Kidney capillary endothelial cell (primary cell): ENCODE measurements at places on chromosomes 2 and 18.

DNA sequence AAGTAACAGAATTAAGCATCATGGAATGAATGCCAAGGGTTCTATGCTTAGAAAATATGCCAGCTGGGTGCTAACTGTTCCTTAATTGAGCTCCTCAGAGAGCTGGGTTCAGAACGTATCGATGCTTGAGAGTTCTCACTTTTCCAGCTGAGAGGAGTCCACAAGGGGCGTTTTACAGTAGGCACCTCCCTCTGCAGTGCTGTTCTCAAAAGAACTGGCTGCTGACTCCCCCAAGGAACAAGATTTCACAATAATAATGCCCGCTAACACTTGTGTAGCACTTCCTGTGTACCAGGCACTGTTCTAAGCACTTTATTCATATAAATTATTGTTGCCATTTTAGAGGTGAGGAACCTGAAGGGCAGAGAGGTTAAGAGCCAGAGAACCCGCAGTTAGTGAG is 18.1 kb upstream of the TMEM237 start:
- DNase-seq = no peak

DNA sequence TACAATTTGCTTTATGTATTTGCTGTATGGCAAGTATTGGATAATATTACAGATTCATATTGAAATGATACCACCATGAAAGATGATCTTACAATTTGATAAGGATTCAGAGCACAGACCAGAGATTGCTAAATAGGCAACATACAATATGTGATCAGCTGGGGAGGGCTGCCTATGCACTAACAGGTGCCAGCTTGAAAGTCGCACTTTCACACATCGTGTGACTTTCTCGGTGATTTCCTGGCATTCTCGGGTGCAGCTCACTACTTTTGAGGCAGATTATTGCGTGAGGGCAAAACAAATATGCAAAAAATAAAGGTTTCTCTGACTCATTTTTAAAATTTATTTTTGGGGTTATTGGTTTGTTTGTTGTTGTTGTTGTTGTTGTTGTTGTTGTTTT is 36.0 kb downstream of the RBMS1 start:
- no peak for DNase-seq

DNA sequence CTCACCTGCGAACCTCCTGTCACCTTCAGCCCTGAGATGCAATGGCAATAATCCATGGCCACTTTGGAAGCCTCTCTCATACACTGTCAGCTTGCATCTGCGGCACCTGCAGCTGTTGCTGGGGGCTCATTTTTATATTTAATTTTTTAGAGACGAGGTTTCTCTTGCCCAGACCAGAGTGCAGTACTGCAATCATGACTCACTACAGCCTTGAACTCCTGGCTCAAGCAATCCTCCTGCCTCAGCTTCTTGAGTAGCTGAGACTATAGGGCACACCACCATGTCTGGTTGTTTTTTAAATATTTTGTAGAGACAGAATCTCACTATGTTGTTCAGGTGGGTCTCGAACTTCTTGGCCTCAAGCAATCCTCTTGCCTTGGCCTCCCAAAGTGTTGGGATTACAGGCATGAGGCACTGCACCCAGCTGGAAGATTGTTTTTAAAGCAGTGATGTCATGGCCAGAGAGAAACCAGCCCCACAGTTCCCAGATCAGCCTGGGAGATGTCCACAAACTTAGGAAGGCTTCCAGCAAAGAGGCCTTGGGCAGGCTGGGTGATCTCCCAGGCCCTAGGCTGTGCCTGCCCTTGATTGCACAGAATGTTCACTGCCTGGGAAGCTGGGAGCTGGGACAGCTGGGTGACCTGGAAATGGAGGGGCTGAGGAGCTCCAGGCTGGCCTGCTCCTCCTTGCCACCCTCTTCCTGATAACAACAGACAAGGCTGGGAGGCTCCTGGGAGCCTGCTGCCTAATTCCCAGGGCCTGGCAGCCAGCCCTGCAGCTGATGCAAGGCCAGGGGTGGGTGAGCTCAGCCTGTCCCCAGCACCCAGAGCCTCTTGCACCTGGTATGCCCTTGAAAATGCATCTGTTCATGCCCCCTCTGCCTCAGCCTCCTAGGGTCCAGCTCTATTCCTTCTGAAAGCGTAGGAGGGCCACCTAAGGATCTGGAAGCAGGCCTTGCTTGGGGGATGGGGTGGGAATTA is 27.1 kb downstream of the SH2D6 start:
- no peak for DNase-seq

DNA sequence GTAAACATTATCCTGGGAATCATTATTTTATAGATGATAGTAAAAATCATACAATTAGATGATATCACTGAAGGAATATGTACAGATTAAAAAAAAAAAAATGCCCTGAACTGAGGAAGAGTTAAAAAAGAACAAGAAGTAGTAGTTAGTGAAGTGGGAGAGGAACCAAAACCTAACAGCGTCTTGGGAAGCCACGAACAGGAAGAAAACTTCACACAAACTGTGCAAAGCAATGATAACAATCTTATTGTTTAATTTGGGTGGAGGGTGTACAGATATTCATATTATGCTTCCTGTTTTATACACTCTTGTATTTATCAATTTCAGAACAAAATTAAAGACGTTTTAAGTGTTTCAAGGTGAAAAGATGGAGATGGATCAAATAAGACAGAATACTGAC is 3.5 kb downstream of the HEATR5B start:
- DNase-seq = no peak

DNA sequence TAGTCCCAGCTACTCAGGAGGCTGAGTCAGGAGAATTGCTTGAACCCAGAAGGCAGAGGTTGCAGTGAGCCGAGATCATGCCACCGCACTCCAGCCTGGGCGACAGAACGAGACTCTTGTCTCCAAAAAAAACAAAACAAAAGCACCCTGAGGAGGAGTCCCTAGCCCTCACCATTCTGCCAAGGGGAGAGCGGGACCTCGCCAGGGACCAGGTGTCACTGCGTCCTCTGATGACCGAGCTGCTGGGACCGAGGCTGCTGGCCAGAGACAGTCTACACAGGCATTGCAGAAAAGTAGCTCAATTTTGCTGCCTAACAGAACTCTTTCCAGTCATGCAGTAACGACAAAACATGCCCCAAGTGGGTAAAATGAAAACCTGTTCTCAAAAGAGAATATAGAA is 18.4 kb downstream of the NCK2 start:
- DNase-seq = no peak

- DNase-seq = no peak
These were observed 309.3 kb upstream of the PIK3C3 start for GRCh38 chr18:41645589-41646360.

GRCh38 chr2:31089645-31090044 is 48.6 kb downstream of the GALNT14 start:
- DNase-seq = no peak

DNA sequence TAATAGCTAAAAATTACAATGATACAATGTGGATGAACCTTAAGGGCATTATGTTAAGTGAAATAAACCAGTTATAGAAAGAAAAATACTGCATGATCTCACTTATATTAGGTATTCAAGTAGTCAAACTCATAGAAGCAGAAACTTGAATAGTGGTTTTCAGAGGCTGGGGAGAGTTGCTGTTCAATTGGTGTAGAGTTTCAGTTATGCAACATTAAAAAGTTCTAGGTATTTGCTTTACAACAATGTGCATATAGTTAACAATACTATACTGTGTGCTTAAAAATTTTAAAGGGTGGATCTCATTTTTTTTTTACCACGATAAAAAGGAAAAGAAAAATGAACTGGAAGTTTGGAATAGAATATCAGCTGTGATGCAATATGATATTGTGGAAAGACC is 479.1 kb downstream of the SPAG16 start:
- DNase-seq = no peak

DNA sequence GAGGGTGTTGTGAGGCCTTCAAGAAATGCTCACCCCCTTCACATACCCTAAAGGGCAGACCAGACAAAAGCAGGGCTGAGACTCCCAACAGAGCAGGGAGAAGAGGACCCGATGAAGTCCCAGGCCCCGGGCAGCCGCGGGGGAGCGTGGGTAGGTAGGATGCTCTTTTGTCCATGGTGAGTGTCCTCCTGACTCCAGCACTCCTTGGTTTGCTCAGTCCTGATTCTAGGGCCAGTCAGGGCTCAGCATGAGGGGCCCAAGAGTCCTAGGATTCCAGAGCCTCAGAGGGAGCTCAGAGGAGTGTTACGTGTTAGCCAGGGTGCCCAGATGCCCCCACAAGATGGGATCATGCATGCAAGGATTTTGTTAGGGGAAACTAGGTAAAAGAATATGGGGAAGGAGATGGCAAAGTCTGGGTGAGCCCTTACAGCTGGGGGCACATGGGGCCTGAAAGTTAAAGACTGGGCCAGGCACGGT is 64.8 kb downstream of the SMAD7 start:
- no peak for DNase-seq

DNA sequence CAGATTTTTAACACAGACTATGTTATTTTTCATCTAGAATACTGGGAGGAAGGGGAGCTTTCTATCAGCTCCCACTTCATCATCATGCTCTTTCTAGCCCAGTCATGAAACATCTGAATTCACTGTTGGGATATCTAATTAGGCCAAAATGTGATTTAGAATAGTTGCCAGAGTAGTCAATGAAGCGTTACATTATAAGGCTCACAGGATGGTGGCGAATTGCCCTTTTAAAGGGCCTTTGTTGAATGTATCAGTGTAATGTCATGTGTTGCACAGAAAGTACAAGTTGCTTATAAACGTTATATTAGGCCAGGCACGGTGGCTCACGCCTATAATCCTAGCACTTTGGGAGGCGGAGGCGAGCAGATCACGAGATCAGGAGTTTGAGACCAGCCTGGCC is 45.6 kb downstream of the PDE1A start:
- DNase-seq = no peak

GRCh38 chr2:190607014-190607597 is 41.8 kb upstream of the NAB1 start:
- DNase-seq = no peak

DNA sequence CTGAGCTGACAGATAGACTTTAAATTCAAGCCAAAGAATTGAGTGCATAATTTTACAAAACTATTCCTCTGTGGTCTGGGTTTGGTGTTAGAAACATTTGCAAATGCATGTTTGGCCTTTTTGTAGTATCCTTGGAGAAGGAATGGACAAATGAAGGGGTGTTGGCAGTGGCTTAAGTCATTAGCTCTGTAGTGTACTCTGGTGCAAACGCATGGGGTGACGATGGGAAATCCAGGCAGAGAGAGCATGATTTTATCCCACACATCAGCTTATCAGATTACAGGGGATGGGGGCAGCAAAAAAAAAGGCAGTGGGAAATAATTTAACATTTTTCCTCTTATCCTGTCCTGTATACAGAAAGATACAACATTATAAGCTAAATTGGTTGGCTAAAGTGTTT is 320.6 kb downstream of the ZNF516 start:
- DNase-seq = no peak

- no peak for DNase-seq
These were observed 777.6 kb upstream of the SOX11 start for GRCh38 chr2:4914551-4914950.
